Activated T-cell treated with anti-CD3 and anti-CD28 coated beads, Interleukin-2, amount 50 U/mL, for 72 hours (primary cell): ENCODE measurements at places on chromosomes 2 and 18. TPM values are rescaled to one million over a fixed set of nuclear protein-coding genes. Genes with fewer than 3 reads are reported as not detected.

DNA sequence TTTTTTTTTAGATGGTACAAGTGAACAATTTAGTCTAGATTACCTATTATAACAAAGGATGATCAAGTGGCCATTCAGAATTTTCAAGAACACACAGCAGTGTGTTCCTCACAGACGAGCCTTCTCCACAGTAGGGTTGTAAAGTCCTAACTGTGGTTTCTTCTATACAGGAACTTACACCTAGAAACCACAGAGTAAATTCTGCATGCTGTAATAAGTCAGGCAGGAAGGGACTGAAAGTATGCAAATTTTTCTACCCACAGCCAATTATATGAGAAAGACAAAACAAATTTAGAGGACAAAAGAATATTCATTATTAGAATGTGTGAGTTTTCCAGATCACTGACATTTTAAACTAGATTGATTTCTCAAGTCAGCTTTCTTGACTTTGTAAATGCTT, 99.5 kb downstream of the RBMS1 start:
- H3K27me3 ChIP-seq: no peaks in the 10 kb centered on the region
- H3K27ac ChIP-seq: peak overlapping the region; percentile 13
- DNase-seq: no peak
- no peaks in the 10 kb centered on the region for H3K36me3 ChIP-seq
- peaks cover 70% of the 10 kb centered on the region for H3K4me1 ChIP-seq

- H3K27ac ChIP-seq: no peak overlapping the region
- H3K4me1 ChIP-seq: peaks cover 22% of the 10 kb centered on the region
- H3K27me3 ChIP-seq: peaks cover 12% of the 10 kb centered on the region
Observed at GRCh38 chr2:128320906-128321771, 2.5 kb upstream of the HS6ST1 start.

GRCh38 chr2:148521181-148521580, 123.4 kb upstream of the EPC2 start:
- H3K27ac ChIP-seq: no peak overlapping the region
- peaks cover 2% of the 10 kb centered on the region for H3K36me3 ChIP-seq
- DNase-seq: no peak
- H3K4me1 ChIP-seq: peaks cover 45% of the 10 kb centered on the region
- H3K27me3 ChIP-seq: no peaks in the 10 kb centered on the region
- H3K4me3 ChIP-seq: no peak overlapping the region

DNA sequence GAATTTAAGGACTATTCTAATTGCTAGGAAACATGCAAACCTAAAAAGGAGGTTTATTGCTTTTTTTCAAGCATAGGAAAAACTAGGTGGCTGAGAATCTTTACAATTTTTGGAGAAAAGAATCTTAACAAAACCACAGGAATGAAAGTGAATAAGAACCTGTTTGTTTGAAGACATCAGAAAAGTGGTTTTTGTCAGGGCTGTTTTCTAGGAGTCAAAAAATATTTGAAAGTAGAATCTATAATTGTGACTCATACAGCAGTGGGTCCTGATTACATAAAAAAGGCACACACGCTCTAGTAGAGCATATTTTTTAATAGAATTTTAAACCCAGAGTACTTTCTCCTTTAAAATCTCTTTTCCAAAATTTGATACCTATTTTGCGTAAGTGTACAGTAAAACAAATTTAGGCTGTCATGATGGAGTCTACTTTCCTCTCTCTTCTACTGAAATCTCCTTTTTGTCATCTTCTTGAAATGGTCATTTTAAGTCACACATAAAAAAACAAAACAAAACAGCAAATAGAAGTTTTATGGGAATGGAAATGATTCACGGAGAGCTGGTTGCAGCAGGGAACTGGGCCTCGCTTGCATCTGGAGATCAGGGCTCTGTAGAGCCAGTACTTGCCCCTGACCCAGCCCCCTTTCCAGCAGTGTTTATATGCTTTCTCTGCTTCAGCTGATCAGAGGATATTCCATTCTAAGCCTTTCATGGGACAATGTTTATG, 59.1 kb upstream of the PELI1 start:
- no peak for DNase-seq
- peaks cover 79% of the 10 kb centered on the region for H3K4me1 ChIP-seq
- peak overlapping the region; percentile 94 for H3K27ac ChIP-seq
- peak overlapping the region; percentile 90 for H3K4me3 ChIP-seq

DNA sequence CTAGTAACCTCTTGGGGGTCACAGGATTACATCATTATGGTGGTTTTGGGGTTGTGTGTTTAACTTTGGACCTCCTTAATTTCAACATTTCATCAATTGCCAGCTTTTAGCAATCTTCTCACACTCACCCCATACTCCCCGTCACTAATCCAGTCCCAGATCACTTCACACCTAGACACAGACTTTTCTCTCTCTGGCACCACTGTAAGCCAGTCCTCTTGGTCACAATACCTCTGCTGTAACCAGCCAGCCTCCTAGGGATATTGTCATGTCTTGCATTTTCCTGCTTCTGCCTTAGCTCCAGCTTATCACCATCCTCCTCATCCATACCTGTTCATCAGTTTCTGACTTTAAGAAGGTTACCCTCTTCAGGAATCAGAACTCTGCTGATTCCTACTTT, 1.6 kb upstream of the STK17B start:
- peak overlapping the region; percentile 72 for H3K4me3 ChIP-seq
- H3K27me3 ChIP-seq: no peaks in the 10 kb centered on the region
- peaks cover 50% of the 10 kb centered on the region for H3K4me1 ChIP-seq
- DNase-seq: no peak
- peaks cover 23% of the 10 kb centered on the region for H3K36me3 ChIP-seq

DNA sequence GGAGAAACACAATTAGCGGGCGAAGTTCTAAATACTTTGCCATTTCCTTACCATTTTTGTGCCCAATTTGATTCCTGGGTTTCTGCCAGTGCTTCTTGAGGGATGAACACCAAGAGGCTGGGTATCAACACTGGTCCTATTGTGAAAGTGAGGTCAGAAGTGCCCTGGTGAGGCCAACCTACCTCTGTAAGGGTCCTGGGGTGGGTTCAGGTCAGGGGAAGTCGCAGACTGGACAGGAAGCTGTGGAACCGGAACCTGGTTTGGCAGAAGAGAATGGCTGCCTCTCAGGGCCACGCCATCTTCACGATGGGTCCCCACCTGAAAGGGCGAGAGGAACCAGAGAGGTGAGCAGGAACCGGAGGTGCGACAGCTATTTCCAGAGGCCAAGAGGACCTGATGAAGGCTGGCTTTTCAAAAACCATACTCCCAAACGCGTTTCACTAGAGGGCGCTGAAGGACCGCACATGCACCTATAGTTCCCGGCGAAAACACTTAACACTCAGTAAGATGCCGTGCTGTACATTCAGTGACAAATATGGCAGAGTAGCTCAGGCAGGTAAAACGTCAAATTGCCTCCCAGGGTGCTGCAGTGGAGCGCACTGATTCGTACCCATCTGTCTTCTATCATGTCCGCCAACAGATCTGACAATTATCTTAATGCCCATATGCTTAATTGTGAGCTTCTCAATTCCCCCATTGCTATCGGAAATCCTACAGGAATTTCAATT, 275.3 kb upstream of the CCDC68 start:
- no peak overlapping the region for H3K27ac ChIP-seq
- H3K4me1 ChIP-seq: no peaks in the 10 kb centered on the region
- no peaks in the 10 kb centered on the region for H3K36me3 ChIP-seq
- DNase-seq: peak; percentile 65

The ARHGEF33 gene
- not detected for total RNA-seq

The SPATS2L gene
- total RNA-seq: 17.8 TPM

The GBX2 gene
- not detected for total RNA-seq
